ENCODE measurements at places on chromosomes 5 and 9.

DNA sequence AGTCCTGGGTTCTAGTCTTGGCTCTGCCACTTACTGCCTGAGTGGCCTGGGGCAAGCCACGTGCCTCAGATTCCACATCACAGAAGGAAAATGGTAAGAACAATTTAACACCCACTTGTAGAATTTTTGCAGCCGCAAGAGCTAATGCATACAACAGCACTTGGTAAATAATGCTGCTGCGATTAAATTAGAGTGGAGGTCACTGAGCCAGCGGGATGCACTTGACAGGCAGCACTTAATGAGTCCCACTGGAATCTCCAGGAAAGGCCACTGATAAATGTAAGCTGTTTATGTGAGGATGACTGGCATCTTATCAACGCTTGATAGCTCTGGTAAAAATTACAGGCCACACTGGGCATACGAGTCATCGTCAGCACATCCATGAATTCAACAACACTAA, 59.4 kb upstream of the UBTD2 start:
- DNase-seq: no peak

GRCh38 chr5:123976379-123977033, 464.5 kb downstream of the CSNK1G3 start:
- DNase-seq: no peak

DNA sequence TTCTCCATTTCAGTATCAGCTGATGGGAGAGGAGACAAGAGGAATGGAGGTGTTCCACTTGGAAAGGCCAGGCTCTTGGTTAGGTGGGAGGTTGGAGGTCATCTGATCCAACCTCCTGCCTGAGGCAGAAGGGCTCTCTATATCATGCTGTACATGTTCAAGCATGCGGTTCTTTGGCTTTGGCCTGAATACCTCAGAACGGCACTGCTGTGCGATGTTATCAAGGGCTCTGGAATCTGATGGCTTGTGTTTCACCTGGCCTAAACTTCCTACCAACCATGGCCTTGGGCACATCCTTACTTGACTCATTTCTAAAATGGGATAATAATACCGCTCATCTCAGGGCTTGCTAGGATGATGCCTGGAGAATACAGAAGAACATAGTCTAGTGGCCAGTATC, 90.1 kb upstream of the FAM169A start:
- no peak for DNase-seq

- peak; percentile 47 for DNase-seq
Measured at GRCh38 chr9:131478421-131478868, 24.3 kb upstream of the POMT1 start.

DNA sequence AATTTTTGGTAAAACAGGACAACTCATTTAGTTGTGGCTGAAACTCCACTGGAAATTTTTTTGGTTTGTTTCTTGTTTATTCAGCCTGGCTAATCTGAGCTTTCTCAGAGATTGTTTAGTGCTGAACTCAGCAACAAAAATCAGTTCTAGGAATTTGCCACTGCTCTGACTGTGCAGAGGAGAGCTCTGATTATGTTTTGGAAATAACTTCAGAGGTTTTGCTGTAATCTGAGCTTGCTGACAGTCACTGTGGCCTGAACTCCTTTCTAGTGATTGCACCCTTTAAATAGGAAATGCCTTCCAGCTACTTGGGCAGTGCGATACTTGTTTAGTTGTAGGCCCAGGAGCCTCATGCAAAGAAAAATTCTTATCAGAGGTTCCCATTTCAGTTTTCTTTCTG, 60.2 kb downstream of the OSTF1 start:
- DNase-seq: no peak

GRCh38 chr9:450561-450960, 235.9 kb downstream of the DOCK8 start:
- DNase-seq: no peak

DNA sequence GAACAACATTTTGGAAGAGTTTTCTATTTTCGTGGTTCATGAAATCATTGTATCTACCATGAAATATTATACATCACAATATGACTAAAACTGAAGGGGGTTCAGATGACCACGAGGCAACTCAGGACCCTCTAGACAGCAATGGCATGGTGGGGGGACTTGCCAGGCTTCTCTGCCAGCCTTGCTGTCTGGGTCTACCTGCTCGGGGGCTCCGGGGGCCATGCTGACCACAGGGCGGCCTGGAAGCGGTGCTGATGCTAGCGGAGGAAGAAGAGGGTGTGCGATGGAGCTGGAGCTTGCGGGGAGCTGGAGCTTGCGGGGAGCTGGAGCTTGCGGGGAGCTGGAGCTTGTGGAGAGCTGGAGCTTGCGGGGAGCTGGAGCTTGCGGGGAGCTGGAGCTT, 89.2 kb upstream of the IRX4 start:
- no peak for DNase-seq

DNA sequence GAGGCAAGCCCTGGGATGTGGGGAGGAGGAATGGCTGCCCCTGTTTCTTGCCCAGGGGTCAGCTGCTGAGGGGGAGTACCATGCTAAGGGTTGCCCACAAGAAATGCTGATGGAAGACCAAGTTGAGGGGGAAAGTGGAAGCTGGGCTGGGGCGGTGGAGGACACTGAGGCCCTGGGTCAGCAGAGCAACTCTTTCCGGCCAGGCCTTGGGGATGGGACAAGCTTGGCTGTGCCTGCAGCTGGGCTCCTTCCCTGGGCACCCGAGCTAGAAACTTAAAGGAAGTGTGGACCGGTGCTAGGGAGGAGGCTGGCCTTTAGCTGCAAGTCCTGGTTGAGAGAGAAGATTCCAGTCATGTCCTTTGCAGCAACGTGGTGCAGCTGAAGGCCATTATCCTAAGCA, 22.7 kb downstream of the CSF1R start:
- no peak for DNase-seq

DNA sequence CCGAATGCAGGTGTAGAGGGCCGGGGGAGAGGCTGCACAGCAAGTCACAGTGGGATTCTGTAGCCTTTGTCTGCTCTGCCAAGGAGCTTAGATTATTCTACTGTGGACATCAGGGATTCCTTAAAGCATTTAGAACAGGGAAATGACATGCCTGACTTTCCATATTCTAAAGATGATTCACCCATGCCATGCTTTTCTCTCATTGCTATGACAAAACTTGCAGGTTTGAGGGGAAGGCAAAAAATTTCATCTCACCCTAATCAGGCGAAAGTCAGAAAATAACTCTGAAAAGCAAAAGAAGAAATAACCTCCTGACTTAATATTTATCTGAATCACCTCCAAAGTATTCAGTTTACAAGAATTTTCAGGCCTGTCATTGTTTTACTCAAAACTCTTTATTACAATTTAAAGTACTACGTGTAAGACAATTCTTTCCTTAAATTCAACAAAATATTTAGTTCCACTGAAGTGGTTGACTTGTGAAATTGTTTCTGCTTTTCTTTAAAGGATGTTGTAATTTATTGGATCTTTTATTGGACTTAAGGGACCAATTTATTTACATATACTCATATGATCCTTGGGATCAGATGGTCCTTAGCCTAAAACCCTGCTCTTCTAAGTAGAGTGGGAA, 30.0 kb upstream of the GAS1 start:
- no peak for DNase-seq

- no peak for DNase-seq
Measured at GRCh38 chr9:113920872-113921271, 44.8 kb downstream of the ZNF618 start.

- no peak for DNase-seq
Measured at GRCh38 chr9:89436963-89437625, 60.8 kb downstream of the SEMA4D start.

GRCh38 chr9:132546148-132547051, 36.0 kb upstream of the BARHL1 start:
- DNase-seq: no peak

DNA sequence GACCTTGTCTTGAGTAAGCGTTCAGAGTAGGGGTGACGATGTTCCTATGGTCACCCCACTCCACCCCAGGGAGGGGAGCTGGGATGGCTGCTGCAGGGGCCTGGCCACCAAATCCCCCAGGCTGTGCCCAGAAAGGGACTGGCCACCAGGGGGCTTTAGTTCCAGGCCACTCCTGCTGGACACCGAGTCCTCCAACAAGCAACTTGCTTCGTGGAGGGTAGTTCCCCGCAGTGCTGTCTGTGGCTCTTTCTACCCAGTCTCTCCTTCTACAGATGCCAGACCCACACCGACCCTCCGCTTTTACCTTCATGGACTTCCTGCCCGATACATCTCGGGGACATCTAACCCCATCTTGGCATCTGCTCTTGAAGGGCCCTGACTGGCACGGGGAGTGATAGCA, 35.7 kb upstream of the GABRP start:
- no peak for DNase-seq

- no peak for DNase-seq
Measured at GRCh38 chr5:98425640-98426039, 347.8 kb upstream of the RGMB start.

Data from hematopoietic multipotent progenitor cell treated with erythropoietin and hydrocortisone succinate and interleukin-3 and kit ligand, for 15 days (in vitro differentiated cells).